ENCODE measurements at places on chromosomes 5 and 9.

DNA sequence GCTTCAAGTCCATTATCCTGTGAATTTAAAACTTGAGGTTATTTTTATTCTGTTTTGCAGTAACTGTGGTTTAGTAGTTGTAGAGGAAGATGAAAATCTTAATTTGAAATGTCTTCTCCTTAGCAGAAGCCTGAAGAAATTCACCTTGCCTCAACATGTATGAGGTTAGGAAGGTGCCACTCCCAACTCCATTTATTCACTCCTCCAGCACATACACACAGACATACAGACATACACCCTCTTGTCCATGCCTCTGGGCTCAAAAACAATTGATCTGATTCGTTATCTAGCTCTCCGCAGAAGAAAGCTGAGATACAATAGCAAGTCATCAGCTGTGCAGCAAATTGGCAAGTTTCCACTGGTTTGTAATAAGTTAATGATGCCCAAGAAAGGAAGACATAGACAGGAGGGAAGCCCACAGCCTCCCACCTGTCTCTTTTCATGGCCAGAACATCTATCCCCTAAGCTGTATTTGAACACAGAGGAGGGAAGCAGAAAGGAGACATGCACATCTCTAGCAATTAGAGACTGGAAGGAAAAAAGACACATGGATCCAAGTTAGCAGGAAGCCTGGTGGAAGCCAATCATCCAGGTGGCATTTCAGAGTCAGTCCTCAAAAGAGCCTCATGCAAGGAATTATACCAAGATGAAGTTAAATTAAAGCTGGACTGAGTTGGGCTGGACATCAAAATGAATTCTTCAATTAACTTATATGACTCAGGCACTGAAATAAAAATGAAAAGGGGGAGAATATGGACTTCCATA is 257.9 kb downstream of the ASTN2 start:
- no peak for DNase-seq

DNA sequence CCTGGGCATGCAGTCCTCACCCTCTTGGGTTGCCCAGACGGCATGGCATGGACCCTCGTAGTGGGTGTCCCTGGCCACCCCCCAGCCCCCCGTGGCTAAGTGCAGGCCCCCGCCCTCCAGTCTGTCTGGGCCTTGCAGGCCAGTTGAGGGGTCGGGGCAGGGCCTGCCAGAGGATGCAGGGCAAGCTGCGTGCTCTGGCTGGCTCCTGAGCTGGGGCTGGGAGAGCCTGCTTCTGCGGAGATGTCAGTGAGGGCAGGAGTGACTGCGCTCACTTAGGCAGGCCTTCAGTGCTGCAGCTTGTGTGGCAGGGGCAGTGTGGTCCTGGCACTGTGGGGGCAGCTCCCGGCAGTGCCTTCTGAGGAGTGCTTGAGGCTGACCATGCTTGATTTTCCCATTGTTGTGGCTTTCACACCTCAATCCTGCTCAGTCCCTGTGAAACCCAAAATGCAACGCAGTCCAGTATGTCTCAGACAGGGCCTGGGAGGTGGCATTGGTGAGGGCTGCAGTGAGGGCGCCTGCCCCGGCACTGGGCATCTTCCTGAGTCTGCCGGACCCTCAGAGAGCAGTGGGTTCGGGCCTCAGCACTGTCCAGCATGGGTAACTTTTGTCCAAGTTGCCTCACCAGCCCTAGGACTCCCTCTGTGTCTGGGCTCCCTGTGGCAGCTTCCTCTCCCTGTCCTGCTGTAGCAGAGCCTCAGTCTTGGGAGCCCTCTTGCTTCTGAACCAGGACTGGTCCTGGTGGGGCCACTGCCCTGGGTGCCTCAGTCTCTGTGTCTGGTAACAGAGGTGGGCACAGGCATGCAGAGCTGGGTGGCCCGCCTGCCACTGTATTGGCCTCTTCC is 93.0 kb downstream of the PHF2 start:
- no peak for DNase-seq

DNA sequence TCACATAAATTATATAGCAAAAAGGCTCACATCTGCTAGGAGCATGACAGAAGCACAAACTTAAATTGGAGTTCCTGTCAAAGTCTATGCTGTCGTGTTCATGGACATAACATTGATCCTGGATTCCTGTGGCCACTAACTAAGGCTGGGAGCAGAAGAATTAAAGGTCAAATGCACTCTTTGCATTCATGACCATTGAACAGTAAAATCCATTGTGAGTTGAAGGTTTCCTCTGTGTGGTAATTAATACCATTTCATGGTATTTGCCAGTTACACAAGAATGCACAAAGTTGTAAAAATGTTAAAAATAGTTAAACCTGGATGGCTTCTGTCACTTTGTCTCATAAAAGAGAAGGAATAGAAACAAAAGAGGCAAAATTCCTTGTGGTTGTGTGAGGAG is 242.6 kb downstream of the NPR3 start:
- DNase-seq: no peak

- no peak for DNase-seq
Measured at GRCh38 chr5:30849931-30850710, 343.4 kb upstream of the CDH6 start.

Data from stimulated activated CD4-positive, alpha-beta T cell treated with anti-CD3 and anti-CD28 coated beads, Interleukin-15, amount 100 ng/mL, for 1 hour (primary cell).